ENCODE measurements at places on chromosomes 4 and X.

DNA sequence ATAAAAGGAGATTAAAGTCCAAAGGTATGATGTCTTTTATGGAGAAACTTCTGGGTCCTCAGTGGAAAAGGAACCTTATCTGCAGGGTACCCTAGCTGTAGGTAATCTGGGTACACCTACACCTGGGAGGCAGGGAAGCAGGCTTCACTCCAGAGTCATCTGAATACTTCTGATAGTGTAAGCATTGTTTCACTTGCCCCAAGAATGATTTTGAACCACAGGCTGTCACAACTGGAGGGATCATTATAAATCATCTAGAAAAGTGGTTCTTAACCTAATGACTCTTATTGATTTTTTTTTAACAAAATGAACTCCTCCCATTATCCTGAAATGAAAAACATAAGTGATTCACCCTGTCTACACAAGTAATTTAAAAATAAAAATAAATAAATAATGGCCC lies 44.0 kb upstream of the STK26 start:
- DNase-seq: no peak

DNA sequence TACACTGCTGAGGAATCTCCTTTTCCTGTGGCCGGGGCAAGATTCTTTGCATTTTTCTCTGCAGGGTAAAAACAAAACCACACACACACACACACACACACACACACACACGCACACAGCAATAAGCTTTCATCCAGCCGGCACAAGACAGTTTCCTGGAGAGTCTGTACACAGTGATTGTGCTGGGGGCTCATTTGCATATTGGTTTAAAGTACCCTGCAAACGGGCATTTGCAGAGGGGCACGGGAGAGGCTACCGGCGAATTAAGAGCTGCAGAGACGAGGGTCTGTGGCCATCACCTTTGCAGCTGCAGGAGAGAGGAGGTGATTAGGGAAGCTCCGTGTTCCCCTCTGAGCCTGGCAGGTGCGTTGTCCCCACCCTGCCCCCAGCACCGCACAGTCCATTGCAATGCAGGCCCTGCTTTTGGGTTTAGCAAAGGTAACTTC lies 219.9 kb downstream of the SHOX start:
- no peak for DNase-seq

- DNase-seq: no peak
These were observed 9.6 kb upstream of the TSPYL2 start for GRCh38 chrX:53072418-53073114.

GRCh38 chr4:8402640-8403039 lies 37.9 kb downstream of the ACOX3 start:
- DNase-seq: no peak

- no peak for DNase-seq
These were observed 199.0 kb upstream of the CXXC4 start for GRCh38 chr4:104693601-104694201.

GRCh38 chrX:21014326-21014725 lies 359.9 kb upstream of the CNKSR2 start:
- DNase-seq: no peak

DNA sequence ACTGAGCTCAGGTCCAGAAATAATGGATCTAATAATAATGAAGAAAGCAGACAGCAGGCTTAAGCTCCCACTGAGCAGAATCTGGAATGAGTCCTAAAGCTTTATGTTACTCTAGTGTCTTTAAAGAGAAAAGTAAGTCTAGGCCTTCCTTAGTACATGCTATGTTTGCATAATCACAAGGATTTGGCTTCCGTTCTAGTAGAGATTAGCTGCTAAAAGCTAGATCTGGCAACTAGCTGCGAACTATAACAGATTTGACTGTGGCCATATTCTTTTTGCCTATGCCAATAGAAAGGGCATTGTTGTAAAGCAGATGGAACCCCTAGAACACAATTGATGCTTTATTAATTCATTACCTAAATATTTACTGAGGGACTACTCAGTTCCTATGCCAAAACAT lies 19.0 kb downstream of the COX7B2 start:
- no peak for DNase-seq
